B cell (primary cell): ENCODE measurements at places on chromosomes 3 and 15. TPM values are rescaled to one million over a fixed set of nuclear protein-coding genes. Genes with fewer than 3 reads are reported as not detected.

Gene EIF2B5
- polyA plus RNA-seq = 73.2 and 77.1 TPM in 2 replicates

Gene UBL7
- polyA plus RNA-seq = 47.5 and 73.9 TPM in 2 replicates

Gene SPTSSB
- not detected in 2 replicates for polyA plus RNA-seq

Gene PARP15
- 307 and 489 TPM in 2 replicates for polyA plus RNA-seq

Gene TNNC1
- polyA plus RNA-seq = 5.4 and 16.7 TPM in 2 replicates

Gene TMEM158
- 0.30 TPM in 1 of 2 replicates, not detected in the other for polyA plus RNA-seq

Gene CADM2
- 0.37 TPM in 1 of 2 replicates, not detected in the other for polyA plus RNA-seq

Gene TBC1D21
- polyA plus RNA-seq = not detected in 2 replicates

Gene GCSAM
- polyA plus RNA-seq = 16.9 and 24.6 TPM in 2 replicates

Gene IL17RD
- polyA plus RNA-seq = not detected in 2 replicates

Gene MASP1
- polyA plus RNA-seq = not detected in 2 replicates

Gene EPB42
- polyA plus RNA-seq = not detected in 2 replicates

Gene VGLL3
- not detected in 2 replicates for polyA plus RNA-seq

Gene ROPN1
- not detected in 2 replicates for polyA plus RNA-seq

Gene TKT
- 44.6 and 69.5 TPM in 2 replicates for polyA plus RNA-seq

Gene AGBL1
- polyA plus RNA-seq = not detected in 2 replicates

Gene UBAP1L
- 8.4 and 8.5 TPM in 2 replicates for polyA plus RNA-seq

Gene NKTR
- polyA plus RNA-seq = 58.0 and 106 TPM in 2 replicates

Gene SRGAP3
- 0.78 and 1.4 TPM in 2 replicates for polyA plus RNA-seq

Gene SLC24A5
- polyA plus RNA-seq = not detected in 2 replicates

Gene MEGF11
- 0.01 and 0.04 TPM in 2 replicates for polyA plus RNA-seq

Gene MESP1
- polyA plus RNA-seq = 0.25 and 0.43 TPM in 2 replicates

Gene TIMP4
- polyA plus RNA-seq = not detected in 2 replicates

Gene PLIN1
- 0.29 and 0.97 TPM in 2 replicates for polyA plus RNA-seq
